Bronchus fibroblast of lung (primary cell): ENCODE measurements at places on chromosomes 3 and 15. TPM values are rescaled to one million over a fixed set of nuclear protein-coding genes. Genes with fewer than 3 reads are reported as not detected.

The ERICH6 gene
- not detected in 2 replicates for total RNA-seq

The NTRK3 gene
- total RNA-seq = not detected in 2 replicates

The ZPLD1 gene
- total RNA-seq = not detected in 2 replicates

The SUMF1 gene
- total RNA-seq = 41.7 and 49.2 TPM in 2 replicates

The C15orf62 gene
- not detected in 2 replicates for total RNA-seq

The LTK gene
- total RNA-seq = 0.50 and 0.59 TPM in 2 replicates

The CCR9 gene
- total RNA-seq = not detected in 2 replicates

The GPR171 gene
- not detected in 2 replicates for total RNA-seq

The KIF7 gene
- 7.6 and 8.6 TPM in 2 replicates for total RNA-seq

The PLS1 gene
- total RNA-seq = 1.6 and 2.2 TPM in 2 replicates

The SPSB4 gene
- not detected in 2 replicates for total RNA-seq

The TMEM45A gene
- total RNA-seq = 10.6 and 13.2 TPM in 2 replicates
